Kidney capillary endothelial cell (primary cell): ENCODE measurements at places on chromosomes 2 and 18.

DNA sequence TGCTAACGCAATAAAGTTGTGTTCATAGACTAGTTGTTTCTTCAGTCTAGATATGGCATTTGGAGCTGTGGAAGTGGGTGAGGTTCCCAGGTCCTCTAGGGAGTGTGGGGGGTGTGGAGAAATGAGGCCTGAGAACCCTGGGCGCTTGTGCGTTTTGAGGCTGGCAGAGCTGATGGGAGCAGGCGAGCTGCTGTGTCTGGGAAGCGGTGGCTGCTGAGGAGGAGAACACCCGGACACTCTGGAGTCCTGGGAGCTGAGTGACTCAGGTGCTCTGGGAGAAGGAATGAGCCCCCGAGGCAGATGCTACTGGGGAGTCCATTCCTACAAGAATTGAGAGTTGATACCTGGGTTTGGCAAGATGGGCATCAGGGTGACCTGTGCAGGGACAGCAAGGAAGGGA lies 67.5 kb downstream of the LPIN1 start:
- DNase-seq, result no peak

DNA sequence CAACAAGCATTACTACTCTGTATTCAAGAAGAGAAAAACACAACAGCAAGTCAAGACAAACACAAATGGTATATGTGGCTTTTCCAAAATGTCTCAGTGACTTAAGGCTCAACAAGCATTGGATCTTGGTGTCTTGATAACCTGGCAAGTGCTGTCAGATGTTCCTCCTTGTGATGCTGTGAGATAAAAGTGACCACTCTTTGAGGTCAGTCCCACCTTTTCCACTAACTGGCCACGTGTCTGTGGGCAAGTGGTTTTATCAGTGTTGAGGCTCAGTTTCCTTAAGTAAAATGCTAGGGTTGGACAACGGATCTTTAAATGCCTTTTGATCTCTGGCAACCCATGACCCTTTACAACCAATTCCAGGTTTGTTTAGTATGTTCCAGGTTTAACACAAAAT lies 98.7 kb downstream of the BCL2 start:
- no peak for DNase-seq

DNA sequence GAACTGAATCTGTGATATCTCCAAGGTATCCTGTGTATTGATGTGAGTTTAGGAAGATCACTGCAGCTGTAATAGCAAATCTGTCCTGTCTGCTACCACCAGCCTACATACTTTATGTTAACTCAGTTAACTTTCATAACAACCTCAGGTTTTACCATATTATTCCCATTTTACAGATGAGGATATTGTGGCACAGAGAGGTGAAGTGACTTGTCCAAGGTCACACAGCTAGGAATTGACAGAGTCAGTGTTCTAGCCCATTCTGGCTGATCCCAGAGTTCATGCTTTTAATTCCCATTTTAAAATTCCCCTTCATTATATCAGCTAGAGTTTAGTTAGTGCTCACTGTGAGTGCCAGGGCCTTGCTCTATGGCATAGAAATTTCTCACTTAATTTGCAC lies 49.4 kb downstream of the PLEK start:
- no peak for DNase-seq

GRCh38 chr2:106142683-106143082 lies 51.4 kb downstream of the UXS1 start:
- no peak for DNase-seq

DNA sequence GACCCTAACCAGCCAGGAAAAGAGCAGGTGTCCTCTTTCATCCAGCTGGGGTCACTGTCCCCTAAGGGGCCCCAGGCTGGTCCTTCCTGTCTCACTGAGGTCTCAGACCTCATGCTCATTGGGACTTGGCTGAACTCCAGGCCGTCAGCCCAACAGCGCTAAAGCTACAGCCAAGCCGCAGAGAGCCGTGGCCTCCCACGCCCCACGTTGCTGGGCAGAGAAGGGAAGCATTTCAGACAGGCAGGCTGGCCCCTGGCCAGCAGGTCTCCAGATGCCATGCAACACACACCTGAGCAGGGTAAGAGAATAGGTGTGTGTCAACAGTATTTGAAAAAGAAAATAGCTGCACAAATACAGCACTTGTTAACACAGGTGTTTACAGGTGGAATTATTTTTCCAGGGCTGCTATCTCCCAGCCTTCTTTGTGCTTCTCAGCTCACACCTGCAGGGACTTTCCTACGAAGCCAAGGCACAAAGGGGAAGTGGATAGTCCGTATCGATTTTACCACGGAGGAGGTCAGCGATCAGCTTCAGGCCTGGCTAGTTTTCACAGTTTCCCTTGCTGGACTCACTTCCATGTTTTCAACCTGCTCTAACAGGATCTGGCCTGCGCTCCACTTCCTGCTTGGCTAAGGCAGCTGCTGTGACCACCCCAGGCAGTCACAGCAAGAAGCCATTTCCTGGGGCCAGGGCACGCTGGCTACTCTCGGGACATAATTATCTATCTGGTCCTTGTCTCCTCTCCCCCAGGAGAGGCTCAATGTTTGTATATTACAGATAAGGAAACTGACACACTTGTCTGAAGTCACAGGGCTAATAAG lies 156.1 kb upstream of the ID2 start:
- no peak for DNase-seq
